A549 treated with CORT108297 at 1 μM for 4 hours (cell line): ENCODE measurements at places on chromosomes 1 and 21. TPM values are rescaled to one million over a fixed set of nuclear protein-coding genes. Genes with fewer than 3 reads are reported as not detected.

Gene TAF1A
- 9.5 to 11.7 TPM (median 10.2 TPM) in 5 replicates for total RNA-seq

Gene C8A
- not detected in 5 replicates for total RNA-seq

Gene KRTAP10-5
- not detected in 5 replicates for total RNA-seq

Gene PRUNE1
- total RNA-seq = 11.9 to 16.0 TPM (median 14.8 TPM) in 5 replicates

Gene TMPRSS15
- not detected in 5 replicates for total RNA-seq

Gene MAP10
- total RNA-seq = 0.53 to 1.3 TPM (median 1.0 TPM) in 5 replicates

Gene TMEM125
- 0.09 TPM in 1 of 5 replicates, not detected in the others for total RNA-seq

Gene PRMT6
- not detected in 5 replicates for total RNA-seq

Gene TRIM63
- 0.08 to 0.17 TPM (median 0.13 TPM) in 5 replicates for total RNA-seq

Gene LYPD8
- total RNA-seq = 0.09 to 0.15 TPM (median 0.11 TPM) in 4 of 5 replicates, not detected in the other

Gene TTC22
- total RNA-seq = not detected in 5 replicates

Gene CYP4B1
- total RNA-seq = not detected in 5 replicates

Gene EPHA10
- 0.63 to 0.91 TPM (median 0.83 TPM) in 5 replicates for total RNA-seq

Gene CTXND2
- total RNA-seq = not detected in 5 replicates

Gene SMPDL3B
- 0.88 to 1.4 TPM (median 1.1 TPM) in 5 replicates for total RNA-seq

Gene SLC39A1
- 151 to 169 TPM (median 166 TPM) in 5 replicates for total RNA-seq

Gene HS2ST1
- total RNA-seq = 10.5 to 12.4 TPM (median 11.7 TPM) in 5 replicates

Gene CLCA2
- not detected in 5 replicates for total RNA-seq

Gene ZNF648
- not detected in 5 replicates for total RNA-seq

Gene CD1E
- not detected in 5 replicates for total RNA-seq

Gene CYP4A22
- total RNA-seq = not detected in 5 replicates

Gene LGR6
- total RNA-seq = 0.35 to 1.1 TPM (median 0.55 TPM) in 5 replicates

Gene IFFO2
- 11.0 to 17.6 TPM (median 14.0 TPM) in 5 replicates for total RNA-seq

Gene RNF207
- 10.8 to 21.2 TPM (median 18.4 TPM) in 5 replicates for total RNA-seq

Gene CYP2J2
- total RNA-seq = 0.06 to 0.12 TPM (median 0.07 TPM) in 5 replicates

Gene HJV
- total RNA-seq = not detected in 5 replicates

Gene LRRC53
- total RNA-seq = not detected in 5 replicates

Gene S100A5
- 0.70 to 1.1 TPM (median 0.81 TPM) in 5 replicates for total RNA-seq

Gene PRRX1
- 0.06 TPM in 1 of 5 replicates, not detected in the others for total RNA-seq

Gene MCOLN3
- 3.4 to 4.2 TPM (median 3.7 TPM) in 5 replicates for total RNA-seq
